ENCODE measurements at places on chromosomes 4 and X.

DNA sequence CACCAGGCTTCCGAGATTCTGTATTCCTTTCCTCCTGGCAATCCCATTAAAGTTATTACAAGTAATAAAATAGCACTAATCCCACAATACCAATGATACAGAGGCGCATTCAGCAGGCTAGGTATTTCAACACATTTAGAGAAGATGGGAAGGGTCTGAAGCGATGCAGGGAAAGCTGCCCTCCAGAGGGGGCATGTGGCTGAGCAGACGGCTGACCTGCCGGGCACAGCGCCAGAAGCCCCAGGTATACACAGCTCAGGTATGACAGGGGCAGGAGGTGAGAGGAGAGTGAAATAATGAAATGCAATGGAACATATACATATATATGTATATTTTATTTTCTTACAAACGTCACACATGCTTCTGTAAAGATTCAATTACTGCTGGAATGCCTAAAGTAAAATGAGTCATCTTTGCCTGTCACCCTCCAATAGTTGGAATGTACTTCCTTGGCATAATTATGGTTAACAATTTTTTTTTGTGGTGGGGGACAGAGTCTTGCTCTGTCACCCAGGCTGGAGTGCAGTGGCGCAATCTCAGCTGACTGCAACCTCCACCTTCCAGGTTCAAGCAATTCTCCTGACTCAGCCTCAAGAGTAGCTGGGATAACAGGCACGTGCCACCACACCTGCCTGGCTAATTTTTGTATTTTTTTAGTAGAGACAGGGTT lies 21.3 kb upstream of the CDKN2AIP start:
- DNase-seq: no peak

DNA sequence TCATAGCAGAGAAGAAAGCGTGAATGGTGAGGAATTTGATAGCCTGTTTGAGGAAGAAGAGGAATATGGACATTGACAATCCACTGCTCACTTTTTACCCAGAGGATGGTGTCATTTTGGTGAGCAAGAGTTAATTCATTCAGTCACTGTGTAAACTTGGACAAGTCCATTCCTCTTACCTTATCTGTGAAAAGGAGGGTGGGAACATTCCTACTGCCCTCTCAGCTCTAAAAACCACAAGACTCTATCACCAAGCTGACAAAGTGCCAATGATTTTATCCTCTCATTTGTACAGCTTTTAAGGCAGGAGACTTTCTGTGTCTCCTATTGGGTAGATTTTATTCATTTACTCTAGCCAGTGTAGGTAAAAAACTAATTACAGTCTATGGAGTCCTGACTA lies 103.8 kb downstream of the LUZP4 start:
- DNase-seq: peak; percentile 3

DNA sequence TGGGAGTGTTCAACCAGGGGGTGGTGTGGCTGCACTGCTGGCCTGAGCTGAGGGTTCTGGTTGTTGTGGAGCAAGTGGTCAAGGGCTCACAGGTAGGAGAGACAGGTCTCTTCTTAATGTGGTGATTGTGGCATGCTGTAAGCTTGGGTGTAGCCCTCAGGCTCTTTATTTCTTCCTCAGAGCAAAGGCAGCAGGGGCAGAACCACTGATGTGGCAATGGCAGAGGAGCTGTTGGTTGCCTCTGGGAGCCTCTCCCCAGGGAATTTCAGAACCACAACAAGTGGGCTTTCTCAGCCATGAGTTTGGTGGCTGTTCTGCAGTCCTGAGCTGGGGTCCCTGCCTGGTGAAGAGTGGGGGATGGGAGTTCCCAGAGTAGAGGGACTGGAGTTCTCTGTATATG lies 1017.2 kb downstream of the SH3BGRL start:
- DNase-seq: no peak

GRCh38 chr4:3313139-3313538 lies 20.3 kb downstream of the RGS12 start:
- no peak for DNase-seq

- DNase-seq: no peak
Measured at GRCh38 chr4:53571936-53572599, 19.2 kb downstream of the LNX1 start.

DNA sequence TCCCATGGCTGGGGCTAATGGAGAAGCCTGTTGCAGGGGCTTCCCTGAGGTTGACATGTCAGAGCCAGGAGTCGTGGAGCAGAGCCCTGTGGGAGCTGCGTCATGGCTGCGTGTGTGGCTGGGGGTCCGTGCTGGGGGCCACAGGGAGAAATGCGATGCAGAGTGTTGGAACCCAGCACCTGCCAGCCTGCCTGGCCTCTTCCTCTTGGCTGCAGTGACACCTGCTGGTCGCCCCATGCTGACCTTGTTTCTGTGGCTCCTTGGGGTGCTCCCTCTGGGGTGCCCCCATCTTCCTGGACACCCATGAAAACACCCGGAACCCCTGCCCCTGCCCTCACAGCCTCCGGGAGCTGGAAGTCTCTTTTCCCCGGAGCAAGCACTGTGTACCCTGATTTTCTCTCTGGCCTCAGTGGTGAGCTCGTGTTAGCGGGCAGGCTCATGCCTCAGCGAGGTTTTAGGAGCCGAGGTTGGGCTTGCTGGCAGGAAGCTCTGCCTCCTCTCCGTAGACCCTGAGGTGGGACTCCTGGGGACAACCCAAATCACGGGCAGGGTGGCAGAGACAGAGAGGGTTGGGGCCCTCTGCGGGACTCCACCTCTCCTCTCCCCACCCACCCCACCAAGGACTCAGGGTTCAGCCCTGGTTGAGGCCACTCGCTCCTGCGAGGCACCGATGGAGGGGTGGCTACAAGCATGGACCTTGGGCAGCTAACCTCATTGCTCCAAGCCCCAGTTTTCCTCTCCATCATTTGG lies 103.7 kb downstream of the SORCS2 start:
- peak; percentile 6 for DNase-seq

- DNase-seq: no peak
Measured at GRCh38 chrX:153321381-153322124, at the start of gene PNMA6F. Gene PNMA6F (minus strand): TSS chrX:153321767. CDS start chrX:153320674, 1,093 bp downstream.

- no peak for DNase-seq
Measured at GRCh38 chr4:83370640-83370906, 35.9 kb upstream of the HPSE start.
